ENCODE measurements at places on chromosomes 5 and 9.

DNA sequence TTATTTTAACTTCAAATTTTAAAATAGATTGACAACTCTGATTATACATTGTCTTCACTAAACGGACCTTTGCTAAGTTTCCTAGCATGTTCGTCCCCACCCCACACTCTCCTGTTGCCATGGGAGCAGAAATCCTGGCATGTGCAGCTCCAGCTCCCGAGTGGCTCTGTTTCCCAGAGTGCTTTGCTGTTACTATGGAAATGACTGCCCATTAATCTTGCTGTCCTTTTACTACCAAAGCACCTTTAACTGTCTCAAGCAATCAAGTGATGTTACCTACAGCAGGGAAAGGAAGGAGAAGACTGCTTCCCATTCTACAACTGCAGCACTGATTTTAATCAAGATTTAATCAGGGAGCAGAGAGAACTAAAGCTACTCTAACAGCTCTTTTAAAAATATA is 212.0 kb upstream of the KIF2A start:
- DNase-seq, result no peak

- DNase-seq, result no peak
Observed at GRCh38 chr9:123511326-123512277, 155.6 kb downstream of the CRB2 start.

- no peak for DNase-seq
Observed at GRCh38 chr5:139091439-139092156, 106.6 kb downstream of the SIL1 start.

DNA sequence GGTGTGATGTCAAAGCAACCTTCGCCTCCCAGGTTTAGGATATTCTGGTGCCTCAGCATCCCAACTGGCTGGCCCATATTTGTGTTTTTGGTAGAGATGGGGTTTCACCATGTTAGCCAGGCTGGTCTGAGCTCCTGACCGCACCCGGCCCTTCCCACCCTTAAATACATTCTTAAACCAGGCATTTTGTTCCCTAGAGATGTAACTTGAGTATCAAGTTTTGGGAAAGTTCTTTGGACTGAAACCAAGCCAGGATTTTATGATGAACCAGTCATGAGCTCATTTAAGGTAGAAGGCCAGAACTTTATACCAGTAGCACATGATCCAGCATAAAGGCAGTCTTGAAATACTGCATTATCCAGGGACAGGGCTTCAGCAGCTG is 3.5 kb downstream of the RPL7A start:
- no peak for DNase-seq

DNA sequence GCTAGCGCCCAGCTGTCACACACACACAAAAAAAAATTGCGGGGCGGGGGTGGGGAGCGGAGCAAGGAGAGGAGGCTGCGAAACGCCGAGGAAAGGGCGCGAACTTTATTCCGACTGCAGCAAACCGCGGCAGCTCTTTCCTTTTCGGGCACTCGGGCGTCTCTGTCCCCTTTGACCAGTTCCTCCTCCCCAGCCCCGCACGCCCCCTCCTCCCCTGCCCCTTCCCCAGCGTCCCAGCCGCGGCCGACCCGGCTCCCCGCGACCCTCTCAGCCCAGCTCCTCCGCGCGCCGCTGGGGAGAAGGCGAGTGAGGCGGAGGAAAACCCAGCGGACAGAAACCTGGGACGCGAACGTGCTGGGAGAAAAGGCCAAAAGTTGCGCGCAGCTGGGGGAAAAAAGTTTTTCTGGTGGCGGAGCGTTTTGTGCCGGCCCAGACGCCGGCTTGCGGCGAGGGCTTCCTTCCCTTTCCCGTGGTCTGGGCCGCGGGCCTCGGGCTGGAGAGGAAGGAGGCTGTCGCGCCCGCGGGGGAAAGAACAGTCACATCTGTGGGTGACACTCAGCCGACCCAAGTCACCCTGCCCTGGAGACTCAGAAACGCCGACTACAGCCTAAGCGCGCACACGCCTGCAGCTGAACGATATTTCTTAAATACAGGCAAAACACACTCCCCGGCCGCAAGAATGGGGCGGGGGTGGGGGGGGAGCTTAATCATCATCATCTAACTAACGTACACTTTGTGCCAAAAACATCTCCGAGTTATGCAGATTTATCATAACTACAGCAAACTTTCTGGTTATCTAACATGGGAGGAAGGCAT is 1.1 kb upstream of the BNC2 start:
- DNase-seq, result peak; percentile 83

DNA sequence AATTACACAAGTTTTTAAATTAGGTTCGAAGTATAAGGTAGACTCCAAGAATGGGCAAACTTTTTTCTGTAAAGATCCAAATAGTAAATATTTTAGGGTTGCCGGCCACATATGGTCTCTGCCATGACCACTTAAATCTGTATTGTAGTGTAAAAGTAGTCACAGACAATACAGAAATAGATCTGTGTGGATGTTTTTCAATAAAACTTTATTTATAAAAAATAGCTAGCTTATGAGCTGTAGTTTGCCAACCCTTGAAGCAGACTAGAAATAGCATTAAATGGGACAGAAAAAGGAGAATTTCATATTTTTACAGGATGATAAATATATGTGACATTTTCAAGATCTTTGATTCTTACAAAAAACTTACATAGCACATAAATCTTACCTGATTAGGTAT is 94.9 kb upstream of the ACOT12 start:
- DNase-seq, result no peak

- no peak for DNase-seq
Observed at GRCh38 chr5:115962239-115962564, at the start of gene LVRN. LVRN (plus strand) TSS chr5:115962475; CDS start chr5:115962618, 143 bp downstream.

DNA sequence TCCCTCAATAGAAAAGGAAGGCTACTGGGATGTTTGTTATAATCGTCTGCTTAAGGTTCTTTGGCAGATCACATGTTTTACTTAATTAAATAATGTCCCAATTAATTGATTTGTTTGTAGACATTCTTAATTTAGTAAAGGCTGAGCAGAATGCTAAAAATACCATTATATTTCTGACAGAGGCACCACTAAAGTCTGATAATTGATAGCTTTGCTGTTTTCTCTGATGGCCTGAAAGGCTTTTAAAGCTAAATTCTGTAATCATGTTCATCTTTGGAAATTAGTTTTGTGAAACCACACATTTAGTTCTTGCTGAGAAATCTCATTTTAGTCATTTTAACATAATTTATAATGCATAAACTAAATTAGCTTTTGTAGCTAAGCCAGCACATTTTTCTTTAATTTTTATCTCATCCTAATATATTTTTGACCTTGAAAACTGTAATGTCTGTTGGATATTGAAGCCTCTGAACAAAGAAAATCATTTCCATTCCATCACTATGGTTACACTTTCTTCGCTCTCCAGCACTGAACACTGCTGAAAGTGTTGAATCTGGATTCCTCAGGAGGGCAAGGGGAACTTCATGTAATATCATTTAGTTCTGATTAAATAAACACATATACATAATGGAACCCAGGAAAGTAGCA is 329.4 kb downstream of the ELAVL2 start:
- no peak for DNase-seq

GRCh38 chr9:91163773-91164471 is 197.8 kb downstream of the AUH start:
- DNase-seq, result no peak

DNA sequence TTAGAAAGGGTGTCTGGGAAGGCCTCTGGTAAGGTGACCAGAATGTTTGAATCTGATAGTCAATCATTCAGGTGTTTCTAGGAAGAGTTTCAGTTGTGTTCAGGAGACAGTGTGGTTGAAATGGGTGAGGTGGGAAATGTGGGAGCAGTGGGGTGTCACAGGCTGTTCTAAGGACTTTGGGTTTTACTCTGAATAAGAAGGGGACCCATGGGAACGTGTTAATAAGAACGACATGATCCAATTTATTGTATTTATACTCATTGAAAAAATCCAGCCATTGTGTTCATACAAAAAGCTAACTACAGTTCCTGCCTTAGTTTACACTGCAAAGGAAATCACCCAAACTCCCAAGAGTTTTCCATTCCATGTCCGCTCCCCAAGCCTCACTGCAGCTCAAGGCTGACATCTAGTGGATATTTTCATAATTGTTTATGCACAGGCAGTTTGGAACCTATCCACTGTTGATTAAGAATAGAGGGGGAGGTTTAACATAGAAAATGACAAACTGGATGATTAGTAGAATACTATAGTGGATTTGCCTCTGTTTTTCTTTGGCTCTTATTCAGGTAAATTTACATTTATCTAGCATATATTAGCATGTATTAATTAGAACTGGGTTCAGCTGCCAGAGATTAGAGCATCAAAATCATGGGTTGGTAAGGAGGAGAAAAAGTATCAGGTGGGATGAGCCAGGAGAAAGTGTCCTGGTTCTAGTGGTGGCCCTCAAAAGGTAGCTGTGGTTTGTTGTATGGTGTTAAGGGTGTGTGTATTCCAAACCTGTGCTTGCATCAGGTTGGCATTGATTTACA is 17.7 kb downstream of the CAVIN4 start:
- DNase-seq, result peak; percentile 49

DNA sequence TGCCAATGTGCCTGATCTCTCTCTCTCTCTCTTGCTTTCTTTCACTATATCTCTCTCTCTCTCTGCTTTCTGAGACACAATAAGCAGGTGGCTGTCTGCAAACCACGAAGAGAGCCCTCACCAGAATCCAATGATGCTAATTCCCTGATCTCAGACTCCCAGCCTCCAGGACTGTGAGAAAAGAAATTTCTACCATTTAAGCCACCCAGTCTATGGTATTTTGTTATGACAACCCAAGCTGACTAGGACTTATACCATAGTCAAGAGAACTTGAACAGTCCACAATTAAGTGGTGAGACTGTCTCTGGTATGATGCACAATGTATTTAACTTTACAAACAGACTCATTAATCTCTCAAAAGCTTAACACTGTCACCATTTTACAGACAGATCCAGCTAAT is 67.0 kb downstream of the NFIB start:
- no peak for DNase-seq

DNA sequence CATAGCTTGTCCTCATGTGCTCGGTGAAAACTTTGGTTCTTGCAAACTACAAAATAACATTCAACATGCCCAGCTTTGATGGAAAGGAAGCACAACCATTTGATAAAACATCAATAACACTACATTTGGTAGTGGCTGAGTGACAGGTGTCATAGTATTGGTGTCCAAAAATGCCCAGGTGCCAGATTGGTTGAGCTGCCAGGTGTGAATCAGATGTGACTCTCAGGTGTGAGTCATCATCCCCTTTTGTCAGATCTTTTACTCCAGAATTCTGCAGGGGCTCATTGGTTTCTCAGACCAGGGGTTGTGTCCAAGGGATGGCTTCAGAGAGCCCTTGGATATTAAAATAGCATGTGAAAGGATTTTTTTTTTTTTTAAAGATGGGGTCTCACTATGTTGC is 22.5 kb upstream of the POMT1 start:
- no peak for DNase-seq

DNA sequence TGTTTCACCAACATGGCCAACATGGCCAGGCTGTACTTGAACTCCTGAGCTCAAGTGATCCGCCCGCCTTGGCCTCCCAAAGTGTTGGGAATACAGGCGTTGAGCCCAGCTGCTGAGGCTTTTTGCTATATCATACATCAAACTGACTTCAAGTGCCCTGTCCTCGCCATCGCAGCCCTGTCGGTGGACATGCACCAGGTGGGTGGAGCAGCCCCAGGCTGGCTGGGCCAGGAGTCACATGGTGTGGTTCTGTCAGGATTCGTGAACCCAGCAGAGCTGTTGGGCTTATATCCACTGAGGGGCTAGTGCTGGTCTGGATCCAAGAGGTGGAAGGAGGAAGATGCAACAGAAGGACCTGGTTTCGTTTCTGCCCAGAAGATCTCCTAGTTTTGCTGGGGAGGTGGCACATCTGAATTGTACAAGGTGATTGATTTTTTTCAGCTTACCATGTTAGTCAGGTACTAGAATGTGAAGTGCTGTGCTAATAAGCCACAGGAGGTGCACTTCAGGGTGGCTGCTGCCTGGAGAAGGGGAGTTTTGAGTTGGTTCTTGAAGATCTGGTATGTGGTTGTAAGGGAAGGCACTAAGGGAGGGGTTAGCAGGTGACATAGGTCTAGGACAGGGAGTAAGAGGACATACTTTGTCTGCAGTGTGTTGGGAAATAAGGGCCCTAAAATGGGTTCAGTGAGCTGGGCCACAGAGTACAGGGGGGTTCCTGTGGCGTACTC is 16.1 kb downstream of the PCBD2 start:
- DNase-seq, result no peak

DNA sequence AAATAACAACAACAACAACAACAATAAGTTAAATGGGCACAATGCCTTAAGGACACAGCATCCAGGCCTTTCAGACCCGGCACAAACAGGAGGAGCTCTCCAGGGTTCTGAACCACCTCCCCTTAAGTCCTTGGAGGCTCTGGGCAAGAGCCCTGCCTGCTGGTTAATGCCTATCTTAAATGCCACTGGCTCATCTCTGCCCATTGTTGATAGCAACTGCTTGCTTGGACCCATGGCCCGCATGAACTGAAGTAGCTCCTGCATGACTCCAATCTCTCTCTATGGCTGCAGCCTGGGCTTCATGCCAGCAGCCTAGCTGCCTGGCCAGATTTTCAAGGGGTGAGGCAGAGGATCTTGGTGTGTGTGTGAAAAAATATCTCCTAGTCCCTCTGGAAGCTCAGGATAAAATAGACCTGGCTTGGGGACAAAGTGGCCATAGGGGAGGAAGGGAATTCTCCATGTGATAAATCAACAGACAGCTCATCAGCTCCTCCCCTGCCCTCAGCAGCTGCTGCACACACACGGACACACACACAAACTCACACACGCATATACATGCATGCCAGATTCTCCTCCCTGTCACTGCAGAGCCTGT is 27.4 kb downstream of the FAM219A start:
- peak; percentile 35 for DNase-seq

GRCh38 chr5:129652349-129653056 is 95.4 kb upstream of the MINAR2 start:
- no peak for DNase-seq

- DNase-seq, result no peak
Observed at GRCh38 chr5:142561486-142562097, 124.3 kb downstream of the FGF1 start.

DNA sequence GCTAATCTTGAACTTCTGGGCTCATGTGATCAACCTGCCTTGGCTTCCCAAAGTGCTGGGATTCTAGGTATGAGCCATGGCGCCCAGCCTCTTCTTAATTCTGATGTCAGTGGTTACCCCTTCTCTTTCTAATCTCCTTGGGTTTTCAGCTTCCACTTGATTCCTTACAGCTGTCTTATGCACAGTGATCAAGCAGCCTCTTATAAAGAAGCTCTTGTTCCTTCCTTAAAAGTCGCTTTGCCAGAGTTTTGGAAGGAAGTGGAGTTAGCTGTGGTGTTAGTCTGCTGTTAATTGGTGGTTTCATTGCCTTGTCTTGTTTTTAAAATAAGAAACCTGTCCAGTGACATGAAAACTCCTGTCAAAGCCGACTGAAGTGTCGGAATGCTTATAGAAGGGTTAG is 128.1 kb upstream of the CACNA1B start:
- no peak for DNase-seq
